Kidney epithelial cell (primary cell): ENCODE measurements at places on chromosomes 7 and 10.

DNA sequence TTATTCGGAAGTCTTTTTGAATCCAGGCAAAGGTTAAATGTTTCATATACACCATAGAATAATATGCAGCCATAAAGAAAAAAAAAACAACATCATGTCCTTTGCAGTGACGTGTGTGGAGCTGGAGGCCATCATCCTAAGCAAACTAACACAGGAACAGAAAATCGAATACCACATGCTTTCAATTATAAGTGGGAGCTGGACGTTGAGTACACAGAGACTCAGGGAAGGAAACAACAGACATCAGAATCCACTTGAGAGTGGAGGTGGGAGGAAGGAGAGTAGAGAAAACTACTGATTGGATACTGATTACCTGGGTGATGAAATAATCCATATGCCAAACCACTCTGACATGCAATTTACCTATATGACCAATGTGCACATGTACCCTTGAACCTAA is 293.4 kb downstream of the KLF6 start:
- no peak for DNase-seq

DNA sequence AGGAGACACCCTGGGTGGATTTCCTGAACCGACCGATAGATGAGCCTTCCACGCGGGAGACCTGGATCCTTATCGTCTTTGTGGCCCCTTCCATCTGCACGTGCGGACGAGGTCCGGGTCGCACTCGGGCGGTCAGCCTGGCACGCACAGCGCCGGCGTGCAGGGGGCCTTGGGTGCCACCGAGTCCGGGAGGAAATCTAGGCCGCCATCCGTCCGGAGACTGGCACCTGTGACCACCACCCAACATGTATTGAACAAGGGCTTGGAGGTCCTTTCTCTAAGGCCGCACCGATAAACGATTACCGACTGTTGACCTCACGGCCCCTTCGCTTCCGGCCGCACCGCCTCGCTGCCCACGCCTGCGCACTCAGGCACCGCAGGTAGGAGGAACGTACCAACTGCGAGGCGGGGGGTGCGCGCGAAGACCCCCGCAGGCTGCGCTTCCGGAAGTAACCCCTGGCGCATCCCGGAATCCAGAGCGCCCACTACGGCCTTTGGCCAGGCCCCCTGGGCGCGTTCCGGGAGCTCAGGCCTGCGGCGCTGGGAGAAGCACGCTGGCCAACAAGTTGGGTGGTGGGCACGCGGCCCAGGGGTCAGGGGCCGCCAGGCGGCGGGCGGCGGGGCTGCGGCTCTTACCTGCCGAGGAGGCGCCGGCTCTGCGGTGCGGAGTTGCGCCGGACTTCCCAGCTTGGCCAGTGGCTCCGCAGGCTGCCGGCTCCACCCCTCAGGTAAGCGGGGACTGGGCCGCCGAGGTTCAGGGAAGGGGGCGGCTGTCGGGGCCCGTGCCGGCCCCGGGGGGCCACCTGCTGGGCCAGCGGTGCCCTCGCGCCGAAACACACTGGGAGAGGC is at the start of the genes ACTR3C and LRRC61:
TSS of gene ACTR3C (minus strand) at position 713 of the 849 bp plus-strand sequence. CDS start 28,249 bp downstream, outside the sequence.
TSS of gene LRRC61 (plus strand) at position 523 of the 849 bp plus-strand sequence. CDS start 13,507 bp downstream, outside the sequence.
- DNase-seq = no peak

- DNase-seq = no peak
Observed at GRCh38 chr7:108618056-108618455, 48.4 kb downstream of the DNAJB9 start.

- no peak for DNase-seq
Observed at GRCh38 chr10:119183664-119184412, 5.2 kb upstream of the PRDX3 start.

DNA sequence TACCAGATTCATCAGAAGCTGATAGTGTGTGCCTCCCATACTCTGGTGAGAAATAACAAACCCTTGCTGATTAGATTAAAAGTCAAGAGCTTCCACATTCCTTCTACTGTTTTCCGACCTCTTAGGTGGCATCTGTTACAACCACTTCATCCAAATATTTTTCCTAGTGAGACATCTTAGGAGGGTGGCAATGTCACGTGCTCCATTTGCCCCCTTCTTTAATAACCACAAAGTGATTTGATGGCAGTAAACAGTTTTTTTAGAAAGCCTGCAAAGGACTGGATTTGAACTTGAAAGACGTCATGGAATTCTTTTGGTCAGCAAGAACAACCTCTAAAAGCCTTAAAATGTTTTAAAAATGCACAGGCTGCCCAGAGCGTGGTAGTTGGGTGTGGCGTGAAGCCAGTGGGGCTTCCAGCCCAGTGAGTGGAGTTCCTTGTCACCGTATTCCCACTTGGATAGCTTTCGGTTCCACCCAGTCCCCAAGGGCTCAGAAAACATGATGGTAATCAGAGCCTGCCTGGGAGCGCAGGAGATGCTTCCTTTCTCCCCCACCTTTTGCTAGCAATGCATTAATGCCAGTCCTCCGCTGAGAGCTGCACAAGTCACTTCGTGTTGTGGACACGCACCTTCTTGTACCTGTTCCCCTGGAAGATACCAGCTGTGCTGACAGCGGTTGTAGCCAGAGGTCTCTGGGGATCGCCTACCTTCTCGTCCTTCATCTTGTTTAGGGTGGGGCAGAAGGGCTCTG is 256.4 kb downstream of the KIAA1217 start:
- no peak for DNase-seq
